EH (cell line): ENCODE measurements at places on chromosomes 7 and 10.

DNA sequence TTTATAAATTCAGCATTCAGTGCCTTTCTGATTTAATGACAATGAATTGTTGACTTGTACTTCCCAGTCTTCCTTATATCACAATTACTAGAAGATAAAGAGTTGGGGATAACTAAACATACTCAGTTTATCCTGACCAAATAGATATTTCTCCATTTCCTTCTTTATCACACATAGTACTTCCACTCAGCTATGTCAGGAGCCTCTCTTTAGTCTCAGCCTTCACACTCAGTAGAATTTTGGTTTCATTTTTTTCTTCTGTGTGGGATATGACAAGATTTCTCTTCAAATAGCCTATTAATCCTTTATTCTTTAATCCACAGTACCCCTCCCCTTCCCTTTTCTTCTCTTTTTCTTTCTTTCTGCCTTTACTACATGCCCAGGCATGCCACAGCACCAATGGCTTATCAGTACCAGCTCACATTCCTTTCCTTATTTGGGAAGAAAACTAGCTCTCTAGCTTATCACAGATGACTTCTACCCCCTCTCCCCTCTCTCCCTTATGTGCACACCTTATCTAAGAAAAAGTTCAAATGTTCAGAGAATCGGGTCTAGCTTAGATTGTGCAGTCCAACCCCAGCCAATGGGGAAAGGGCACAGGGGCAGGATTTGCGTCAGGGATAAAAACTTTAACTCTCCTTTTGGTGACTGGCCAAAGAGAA lies 109.0 kb downstream of the PHF14 start:
- DNase-seq: peak; percentile 27

DNA sequence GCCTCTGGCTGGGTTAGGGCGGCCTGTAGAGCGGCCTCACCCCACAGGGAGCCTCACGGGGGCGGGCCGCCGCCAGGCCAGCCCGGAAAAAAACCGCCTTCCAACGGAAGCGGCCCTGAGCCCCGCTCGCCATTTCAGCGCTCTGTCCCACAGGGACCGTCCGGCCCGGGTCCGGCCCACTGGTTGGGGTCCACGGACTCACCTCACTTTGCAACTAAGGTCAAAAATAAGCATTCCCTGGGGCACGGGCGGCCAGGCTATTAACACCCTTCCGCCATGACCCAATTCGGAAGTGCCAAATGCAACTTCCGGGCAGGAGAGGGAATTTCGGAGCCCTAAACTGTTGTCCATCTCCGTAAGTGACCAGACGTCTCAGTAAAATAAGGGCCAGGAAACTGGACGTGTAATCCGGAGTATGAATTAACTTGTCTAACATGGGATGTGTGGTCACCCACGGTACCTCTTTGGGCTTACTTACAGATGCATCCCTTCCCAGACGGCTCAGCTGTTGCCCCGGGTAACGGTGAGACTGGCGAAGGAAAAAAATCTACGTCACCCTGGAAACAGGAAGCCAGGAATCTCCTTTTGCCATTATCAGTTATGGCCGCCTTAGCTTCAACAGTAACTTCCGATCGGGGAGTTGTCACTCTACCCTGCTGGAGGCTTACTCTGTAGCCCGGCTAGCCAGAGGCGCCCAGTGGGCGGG lies at the start of gene BBIP1:
TSS of gene BBIP1 (minus strand) at position 538 of the 706 bp plus-strand sequence. CDS start 1,023 bp downstream, outside the sequence.
- peak; percentile 100 for DNase-seq

DNA sequence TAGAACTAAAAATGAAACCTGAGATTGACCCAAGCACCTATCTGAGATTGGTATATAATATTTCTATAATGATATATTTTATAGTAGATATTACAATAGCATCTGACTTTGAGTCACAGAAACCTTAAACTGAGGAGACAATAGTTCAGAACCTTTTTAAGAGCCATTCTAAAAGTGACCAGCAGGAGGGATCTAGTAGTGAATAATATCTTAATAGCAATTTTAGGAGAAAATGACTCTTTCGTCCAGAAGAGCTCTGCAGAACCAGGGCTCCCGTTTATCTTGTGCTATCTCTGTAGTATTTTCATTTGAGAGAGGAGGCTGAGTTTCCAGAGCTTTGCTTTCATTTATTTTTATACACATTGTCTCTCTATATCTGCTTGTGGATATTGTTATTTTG lies 68.1 kb downstream of the PODXL start:
- DNase-seq: no peak

GRCh38 chr7:16399265-16399831 lies 22.0 kb downstream of the CRPPA start:
- DNase-seq: no peak

DNA sequence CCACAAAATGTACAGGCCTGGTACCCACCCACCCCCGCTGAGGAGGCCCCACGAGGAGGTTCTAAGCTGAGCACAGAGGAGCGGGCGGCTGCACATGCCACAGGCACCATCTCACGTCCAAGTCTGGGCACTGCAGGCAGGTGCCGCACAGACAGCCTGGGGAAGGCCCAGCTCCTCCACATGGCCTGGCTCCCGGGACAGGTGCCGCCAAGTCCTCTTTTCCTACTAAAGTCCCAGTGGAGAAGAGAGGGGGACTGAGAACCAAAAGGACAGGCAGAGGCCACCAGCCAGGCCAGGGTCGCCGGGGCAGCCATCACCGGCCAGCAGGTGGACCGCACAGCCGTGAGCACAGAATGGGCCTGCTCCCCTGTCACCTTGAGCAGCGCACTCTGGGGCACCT lies 91.1 kb downstream of the MAD1L1 start:
- DNase-seq: no peak

DNA sequence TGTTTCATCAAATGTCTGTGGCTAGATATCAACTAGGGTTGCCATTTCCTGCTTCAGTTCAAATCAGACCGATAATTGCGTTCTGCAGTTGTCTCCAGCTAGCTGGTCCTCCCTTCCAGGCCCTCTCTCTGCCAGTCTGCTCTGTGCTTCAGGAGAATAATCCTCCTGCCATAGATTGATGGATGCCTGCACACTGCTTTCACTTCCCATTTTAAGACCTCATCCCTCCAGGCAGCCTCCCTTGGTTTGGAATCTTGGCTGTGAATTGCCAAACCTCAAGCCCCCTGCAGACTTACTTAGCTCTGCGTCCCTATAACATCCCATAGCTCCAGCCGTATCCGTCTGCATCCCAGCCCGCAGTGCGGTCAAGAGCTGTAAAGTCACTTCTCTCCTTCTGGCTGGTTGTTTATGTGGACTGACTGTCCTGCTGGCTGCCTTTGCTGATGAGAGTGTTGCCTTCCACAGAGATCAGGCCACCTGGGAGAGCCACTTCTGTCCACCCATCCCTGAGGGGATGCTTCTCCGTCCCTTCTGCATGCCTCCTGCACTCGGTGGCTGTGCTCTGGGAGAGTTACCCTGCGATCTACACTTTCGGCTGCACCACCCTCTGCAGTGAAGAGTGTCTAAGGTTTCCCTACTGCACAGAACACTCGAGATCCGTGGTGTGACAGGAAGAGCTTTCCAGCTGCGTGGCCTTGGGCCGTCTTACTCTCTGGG lies 22.4 kb upstream of the KLF6 start:
- DNase-seq: no peak

DNA sequence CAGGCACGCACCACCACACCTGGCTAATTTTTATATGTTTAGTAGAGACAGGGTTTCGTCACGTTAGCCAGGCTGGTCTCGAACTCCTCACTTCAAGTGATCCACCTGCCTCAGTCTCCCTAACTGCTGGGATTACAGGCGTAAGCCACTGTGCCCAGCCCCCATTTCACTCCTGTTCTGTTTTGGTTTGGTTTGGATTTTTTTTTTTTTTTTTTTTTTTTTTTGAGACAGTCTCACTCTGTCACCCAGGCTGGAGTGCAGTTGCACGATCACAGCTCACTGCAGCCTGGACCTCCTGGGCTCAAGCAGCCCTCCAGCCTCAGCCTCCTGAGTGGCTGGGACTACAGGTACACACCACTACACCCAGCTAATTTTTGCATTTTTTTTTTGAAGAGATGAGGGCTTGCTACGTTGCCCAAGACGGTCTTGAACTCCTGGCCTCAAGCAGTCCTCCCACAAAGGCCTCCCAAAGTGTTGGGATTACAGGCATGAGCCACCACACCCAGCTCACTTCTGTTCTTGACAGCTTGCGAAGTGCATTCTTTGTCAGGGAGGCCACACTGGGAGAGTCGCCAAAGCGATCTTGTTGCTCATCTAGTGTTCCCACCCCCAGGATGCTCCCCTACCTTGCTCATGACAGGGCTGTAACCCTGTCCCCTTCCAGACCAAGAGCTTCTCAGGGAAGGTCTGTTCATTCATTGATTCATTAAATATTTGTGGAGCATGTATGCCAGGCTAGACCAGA lies 229.1 kb downstream of the CUX1 start:
- DNase-seq: peak; percentile 36

DNA sequence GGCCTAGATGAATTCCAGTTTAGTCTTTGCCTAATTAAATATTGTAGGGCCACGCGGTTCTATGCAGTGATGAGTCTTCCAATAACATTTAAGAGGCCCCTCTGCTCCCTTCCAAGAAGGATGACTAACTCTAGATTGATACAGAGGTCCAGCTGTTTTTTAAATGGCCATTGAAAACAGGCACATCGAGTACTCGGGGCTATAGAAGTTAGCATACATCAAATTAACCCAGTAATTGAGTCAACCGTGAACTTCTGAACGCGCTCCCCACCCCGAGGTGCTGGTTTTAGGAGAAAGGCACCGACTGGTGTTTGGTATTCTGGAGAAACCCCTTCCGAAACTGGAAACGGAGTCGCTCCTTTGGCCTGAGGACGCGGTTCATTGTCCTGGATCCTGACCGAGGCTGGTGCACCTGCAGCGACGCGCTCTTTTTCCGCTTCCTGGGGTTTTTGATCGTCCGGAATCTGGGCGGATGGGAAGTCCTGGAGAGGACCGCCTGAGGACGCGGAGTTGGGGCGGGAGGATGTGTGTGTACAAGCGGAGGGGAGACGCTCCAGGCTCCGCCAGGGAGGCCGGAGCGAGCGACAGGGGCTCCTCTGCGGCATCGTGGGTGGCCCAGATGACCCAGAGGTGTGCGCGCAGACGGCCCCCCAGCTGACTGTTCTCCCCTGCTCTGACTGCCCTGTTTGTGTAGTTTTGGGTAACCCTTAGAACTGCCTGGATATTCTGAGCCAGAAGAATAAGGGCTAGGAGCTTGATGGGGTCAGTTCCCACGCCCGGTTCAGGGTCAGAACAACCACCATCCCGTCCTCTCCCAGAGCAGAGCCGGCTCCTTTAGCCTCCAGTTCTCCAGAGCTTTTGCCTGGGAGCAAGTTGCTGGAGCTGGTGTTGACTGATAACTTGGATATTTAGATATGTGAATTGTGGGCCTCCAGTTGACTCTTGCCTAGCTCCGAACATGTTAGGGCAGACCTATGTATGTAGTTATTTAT lies 711 bp downstream of the FAM221A start:
- DNase-seq: peak; percentile 33

DNA sequence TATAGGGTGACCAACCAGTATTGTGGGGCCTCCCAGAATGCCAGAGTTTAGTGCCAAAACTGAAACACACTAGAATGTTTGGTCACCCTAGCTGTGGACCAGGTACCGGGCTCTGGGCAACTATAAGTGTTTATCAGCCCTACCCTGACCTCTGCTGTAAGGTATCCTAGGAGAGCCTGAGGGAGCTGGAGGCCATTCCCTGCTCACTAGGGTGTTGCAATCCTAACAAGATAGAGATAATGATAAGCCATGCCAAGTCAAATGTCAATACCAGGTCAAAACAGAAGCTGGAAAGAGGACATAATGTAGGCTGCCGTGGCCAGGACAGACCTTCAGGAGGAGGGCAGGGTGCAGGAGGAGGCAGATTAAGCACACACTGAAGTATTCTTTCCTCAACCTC lies 151.8 kb downstream of the KCNMA1 start:
- no peak for DNase-seq

DNA sequence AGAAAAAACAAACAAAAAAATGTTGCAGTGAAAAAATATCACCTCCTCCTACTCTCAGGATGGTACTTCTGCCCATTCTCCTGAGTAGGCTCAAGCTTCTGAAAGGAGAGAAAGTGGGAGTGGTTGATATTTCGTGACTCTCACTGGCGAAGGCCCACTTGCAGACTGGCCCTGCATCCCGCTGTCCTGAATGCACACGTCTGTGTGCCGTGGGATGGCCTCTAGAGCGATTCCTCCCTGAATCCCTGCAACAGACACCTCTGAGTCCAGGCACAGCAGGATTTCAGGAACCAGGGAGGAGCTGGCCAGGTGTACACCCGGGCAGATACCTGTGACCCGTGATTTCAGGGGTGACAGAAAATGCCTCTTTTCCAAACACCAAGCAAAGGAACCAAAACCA lies 319.2 kb downstream of the DPP6 start:
- DNase-seq: no peak

GRCh38 chr7:28799619-28800018 lies 158.5 kb downstream of the TRIL start:
- no peak for DNase-seq

- DNase-seq: peak; percentile 27
Measured at GRCh38 chr7:100418930-100419659, 9.4 kb downstream of the ZCWPW1 start.

- no peak for DNase-seq
Measured at GRCh38 chr10:1377231-1377630, 321.0 kb downstream of the WDR37 start.

DNA sequence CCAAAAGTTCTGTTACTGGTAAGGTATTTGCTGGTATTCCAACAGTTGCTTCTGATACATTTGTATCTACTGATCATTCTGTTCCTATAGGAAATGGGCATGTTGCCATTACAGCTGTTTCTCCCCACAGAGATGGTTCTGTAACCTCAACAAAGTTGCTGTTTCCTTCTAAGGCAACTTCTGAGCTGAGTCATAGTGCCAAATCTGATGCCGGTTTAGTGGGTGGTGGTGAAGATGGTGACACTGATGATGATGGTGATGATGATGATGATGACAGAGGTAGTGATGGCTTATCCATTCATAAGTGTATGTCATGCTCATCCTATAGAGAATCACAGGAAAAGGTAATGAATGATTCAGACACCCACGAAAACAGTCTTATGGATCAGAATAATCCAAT lies 131.0 kb downstream of the AASS start:
- no peak for DNase-seq

DNA sequence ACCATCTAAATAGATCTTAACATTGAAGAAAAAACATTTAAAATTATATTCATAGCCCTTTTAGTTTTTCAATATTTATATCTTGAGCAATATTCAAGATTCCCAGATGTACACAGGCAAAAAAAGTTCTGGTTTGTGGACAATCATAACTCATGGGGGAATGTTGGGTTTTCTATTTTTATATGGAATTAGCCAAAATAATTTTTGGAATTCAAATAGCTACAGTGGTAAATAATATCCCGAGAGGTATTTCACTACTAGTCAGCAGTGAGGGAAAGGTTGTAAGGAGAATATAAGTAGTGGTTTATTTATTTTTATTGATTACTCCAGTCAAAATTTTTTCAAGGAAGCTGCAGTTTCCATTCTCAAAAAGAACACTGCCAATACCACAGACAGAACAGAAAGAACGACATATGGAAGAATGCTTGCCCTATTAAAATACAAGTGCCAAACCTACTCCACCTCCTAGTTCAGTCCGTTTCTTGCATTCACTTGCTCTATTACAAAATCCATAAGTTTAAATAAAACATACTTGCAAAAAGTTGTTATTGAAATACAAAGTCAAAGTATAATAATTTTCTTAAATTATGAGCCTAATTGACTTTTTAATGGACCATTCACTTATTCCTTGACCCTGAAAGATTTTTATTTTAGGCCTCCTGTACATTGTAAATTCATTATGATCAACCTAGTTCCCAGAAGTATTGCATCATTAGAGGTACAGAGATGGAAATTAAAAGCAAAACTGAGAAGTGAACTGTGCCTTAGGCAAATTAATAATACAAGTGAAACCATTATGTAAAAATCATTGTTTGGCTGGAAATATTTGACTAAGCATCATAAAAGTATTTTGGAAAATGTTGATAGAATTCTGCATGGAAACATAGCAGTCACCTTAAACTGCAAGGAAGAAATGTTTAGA lies 533.2 kb downstream of the PARD3 start:
- peak; percentile 11 for DNase-seq
